ENCODE measurements at places on chromosomes 2 and 18.

DNA sequence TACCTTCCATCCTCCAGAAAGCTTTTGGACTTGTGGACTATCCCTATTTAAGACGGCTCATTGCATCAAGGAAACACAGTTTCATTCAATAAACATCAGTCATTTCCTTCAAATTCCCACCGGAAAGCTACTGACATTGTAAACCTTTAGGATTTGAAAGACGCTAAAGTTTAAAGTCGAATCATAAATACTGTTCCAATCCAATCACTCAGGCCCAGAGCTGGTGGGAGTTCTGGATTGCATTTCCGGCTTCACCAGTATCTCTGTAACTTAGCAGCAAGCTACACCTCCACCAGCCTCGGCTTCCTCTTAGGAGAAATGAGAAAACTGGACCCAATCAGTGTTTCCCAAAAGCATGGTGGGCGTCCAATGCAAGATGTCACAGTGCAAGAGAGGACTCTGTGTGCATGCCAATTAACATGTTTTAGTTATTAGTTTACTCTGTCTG is 1.6 kb downstream of the WDFY1 start:
- no peak for DNase-seq

- no peak for DNase-seq
These were observed 18.1 kb upstream of the MGAT4A start for GRCh38 chr2:98749066-98749450.

GRCh38 chr2:218256612-218257350 is 4.0 kb upstream of the GPBAR1 start:
- DNase-seq: no peak

- peak; percentile 10 for DNase-seq
These were observed 977.3 kb upstream of the CDH2 start for GRCh38 chr18:29154196-29154757.

GRCh38 chr2:129191530-129191929 is 787.9 kb upstream of the RAB6C start:
- DNase-seq: no peak

DNA sequence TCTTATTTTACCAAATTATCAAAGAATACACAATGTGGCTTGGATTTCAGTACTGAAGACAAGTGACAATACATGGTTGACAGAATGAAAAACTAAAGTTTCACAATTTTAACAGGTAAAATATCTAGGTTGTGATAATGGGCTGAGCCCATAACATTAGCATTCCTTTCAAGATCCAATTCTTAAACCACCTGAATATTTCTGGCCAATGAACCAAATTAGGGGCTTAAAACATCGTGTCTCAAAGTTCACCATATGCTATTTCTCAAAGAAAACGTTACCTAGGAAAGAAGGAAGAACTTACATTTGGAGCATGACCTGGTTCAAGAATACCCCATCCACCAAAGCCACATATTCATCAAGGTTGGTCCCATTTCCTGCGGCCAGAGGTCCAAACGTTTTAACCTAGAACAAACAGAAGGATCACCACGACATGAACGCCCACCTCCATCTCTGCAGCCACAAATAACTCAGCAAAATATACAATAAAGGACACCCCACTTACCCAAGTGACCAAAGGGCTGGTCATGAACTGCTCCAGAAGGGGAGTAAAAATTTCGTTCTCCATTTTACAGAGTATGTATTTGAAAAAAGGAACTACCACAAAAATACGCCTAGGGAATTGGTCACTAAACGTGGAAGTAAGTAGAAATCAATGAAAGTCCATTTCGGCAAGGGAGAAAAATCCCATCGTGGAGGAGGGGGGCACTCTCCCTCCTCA is 984 bp downstream of the CCDC88A start:
- DNase-seq: no peak

- no peak for DNase-seq
These were observed 21.9 kb downstream of the FER1L5 start for GRCh38 chr2:96664366-96664925.

- no peak for DNase-seq
These were observed 8.5 kb upstream of the ETAA1 start for GRCh38 chr2:67388680-67389079.

GRCh38 chr2:222862106-222862908 is 1.5 kb downstream of the ACSL3 start:
- DNase-seq: no peak
